ENCODE measurements at places on chromosomes 12 and 14. TPM values are rescaled to one million over a fixed set of nuclear protein-coding genes. Genes with fewer than 3 reads are reported as not detected.

DNA sequence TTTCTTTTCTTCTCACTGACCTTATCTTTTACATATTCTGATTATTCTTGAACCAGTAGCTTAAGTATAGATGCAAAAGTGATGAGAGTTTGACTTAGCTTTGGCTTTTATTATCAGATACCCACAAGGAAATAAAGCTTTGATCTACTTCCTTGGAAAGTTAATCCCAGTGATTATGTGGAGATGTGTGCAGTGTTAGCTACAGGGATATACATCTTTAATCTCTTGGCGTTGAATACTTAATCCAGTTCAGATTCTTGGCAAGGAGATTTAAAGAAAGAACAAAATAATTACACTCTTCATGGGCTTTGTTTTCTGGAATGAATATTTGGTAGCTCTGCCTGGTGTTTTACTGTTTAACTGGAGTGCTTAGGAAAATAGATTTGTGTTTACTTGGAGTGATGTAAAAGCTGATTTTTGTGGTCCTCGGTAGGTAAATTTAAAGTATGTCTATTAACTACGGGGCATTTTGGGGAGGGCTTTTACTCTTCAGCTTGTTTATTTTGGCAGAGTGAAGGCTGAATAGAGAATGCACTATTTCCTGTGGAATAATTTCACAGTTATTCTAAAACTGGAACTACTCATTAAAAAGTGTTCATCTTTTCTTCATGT, 150.1 kb upstream of the LRIG3 start:
- DNase-seq: no peak

GRCh38 chr12:129776977-129777667, 126.7 kb downstream of the TMEM132D start:
- DNase-seq: peak; percentile 41

The STAB2 gene
- total RNA-seq: not detected

- no peak for DNase-seq
Measured at GRCh38 chr12:47039756-47040155, 39.7 kb upstream of the PCED1B start.

The TOMM20L gene
- total RNA-seq: not detected

The CLEC9A gene
- total RNA-seq: not detected

- no peak for DNase-seq
Measured at GRCh38 chr14:78130356-78130755, 39.8 kb upstream of the NRXN3 start.

The CYP46A1 gene
- 0.50 TPM for total RNA-seq

The RIPK3 gene
- total RNA-seq: not detected

- DNase-seq: no peak
Measured at GRCh38 chr12:943051-943450, 6.4 kb downstream of the RAD52 start.

The KRT75 gene
- not detected for total RNA-seq

- DNase-seq: peak; percentile 54
Measured at GRCh38 chr14:72075649-72076334, 143.6 kb downstream of the RGS6 start.

- DNase-seq: no peak
Measured at GRCh38 chr14:47186486-47186885, 488.9 kb downstream of the MDGA2 start.

The ETV6 gene
- 22.1 TPM for total RNA-seq

DNA sequence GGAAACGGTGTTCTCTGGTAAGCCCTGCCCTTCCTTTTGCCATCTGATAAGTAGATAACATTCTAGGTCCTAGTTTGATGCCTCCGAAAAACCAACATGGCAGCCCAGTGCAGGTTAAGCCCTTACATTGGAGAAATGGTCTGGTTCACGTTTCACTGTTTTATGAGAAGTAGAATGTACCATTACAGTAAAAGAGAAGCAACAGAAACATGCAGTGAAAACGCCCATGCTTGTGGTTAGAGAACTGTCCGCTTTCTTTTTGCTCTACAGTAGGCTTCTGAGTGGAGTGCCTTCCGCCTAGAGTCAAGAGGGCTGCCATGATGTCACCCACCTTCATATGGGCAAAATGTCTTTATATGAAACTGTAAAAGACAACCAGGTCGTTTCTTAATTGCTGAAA, 190.4 kb upstream of the BCL2L14 start:
- DNase-seq: no peak

The TAS2R9 gene
- not detected for total RNA-seq

DNA sequence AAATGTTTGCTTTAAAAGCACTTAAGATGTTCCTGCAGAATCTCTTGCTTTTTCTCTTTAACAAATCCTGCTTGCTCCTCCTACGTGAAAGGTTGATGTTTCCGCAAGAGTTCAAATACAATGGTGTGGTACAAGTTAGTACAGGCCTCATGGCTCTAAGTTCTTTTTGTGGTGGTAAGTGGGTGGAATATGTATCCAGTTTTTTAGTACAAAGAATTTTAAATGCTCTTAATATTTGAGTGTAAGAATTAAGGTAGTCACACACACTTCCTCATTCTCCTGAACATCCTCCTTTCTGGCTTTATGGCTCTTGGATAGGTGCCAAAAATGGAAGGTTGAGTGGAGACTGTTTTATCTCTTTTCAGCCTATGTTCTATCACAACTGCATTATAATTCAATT, 1.8 kb downstream of the OTOGL start:
- no peak for DNase-seq

The FOXG1 gene
- 0.11 TPM for total RNA-seq

- DNase-seq: peak; percentile 76
Measured at GRCh38 chr12:46371718-46372543, 642 bp downstream of the SLC38A2 start.

The TMEM253 gene
- total RNA-seq: 0.99 TPM

DNA sequence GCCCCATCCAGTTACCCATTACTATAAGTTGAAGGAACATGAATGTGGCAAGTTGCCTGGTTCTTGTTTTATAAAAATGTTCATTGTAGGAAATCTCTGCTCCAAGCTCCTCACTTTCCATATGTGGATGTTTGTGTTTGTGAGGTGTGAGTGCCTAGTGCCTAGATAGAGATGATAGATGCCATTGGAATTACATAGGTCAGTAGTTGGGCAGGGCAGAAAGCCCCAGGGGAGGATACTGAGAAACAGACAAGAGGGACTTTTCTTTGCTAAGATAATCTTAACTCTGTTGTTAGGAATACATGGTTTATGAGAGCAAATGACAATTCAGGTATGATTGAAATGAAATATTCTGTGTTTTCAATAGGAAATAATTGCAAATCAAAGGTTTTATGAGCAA, 226.3 kb upstream of the GRIP1 start:
- DNase-seq: no peak

The KCNH3 gene
- 1.5 TPM for total RNA-seq

The RALGAPA1 gene
- 31.2 TPM for total RNA-seq

DNA sequence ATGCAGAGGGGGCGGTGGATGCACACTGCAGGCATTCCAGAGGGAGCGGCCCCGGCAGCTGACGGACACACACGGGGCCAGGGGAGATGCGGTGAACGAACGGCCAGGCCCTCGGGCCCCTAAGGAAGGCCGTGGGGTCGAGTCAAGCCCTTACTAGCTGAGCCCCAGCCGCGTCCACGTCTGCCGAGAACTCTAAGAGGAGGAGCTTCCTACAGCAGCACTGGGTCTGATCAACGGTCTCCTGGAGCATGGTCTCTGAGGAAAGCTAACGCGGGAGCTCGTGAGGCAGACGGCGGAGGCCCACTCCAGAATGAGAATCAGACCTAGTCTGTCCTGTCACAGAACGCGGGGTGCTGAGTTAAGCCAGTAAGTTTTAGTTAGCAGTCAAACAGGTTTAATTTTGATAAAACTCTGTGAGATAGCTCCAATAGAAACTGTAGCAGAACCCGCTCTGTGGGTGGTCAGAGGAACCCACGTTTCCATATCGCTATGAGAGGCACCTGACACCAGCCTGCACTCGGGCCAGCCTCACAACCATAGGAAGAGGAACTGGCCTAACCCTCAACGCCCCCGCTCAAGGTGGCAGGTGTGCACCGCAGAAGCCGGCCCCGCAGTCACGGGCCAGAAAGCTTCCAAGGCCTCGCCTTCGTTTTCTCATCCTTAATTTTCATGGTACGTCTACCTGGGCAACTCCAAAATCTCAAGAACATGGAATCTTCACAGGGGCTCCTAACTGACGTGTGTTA, 55.5 kb downstream of the CDC42BPB start:
- no peak for DNase-seq

DNA sequence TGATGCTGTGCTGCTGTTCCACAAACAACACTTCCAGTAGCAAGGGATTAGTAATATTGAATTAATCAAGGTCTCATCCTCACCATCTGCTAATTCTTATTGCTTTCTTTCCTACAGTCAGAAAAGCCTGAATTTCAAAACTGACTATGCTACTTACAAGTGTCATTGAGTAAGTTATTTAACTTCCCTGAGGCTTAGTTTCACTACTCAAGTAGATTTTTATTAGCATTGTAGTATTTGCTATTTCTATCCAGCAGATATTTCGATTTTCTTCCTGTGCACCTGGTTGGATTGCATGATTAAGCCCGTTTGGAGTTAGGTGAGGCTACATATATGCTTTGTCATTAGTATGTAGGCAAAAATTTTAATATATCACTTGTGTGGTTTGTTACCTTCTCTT, 591.5 kb downstream of the TRHDE start:
- DNase-seq: no peak

DNA sequence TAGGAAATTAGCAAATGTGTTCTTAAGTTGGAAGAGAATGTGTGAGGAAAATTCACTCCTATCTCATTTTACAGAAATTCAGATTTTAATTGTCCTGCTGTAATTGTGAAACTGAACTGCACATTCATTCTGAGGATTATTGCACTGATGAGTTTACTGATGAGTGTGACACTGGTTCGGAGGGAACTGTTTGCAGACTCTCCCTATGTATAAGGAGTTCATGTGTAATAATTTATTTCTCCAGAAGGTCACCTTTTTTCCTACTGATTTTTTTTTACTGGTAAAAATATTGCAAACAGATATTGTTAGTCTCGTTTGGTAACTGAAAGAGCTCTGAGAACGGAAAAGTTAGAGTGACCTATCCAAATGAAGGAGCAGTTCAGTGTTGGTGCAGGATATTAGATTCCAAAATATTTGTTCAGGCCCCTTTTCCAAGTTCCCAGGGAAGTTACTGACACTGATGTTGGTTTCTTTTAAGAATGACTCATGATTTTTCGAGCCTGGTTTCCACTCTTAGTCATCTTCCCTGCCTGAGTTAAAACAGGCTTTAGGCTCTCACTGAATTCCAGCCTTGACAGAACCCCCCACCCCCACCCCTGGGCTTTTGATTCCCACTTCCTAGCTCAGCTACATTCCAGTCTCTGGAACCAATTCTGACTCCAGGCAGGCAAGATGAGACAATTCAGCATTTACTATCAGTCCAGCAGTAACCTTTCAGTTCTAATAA, 18.4 kb downstream of the ANO6 start:
- peak; percentile 91 for DNase-seq

The CLEC4D gene
- 0.70 TPM for total RNA-seq

GRCh38 chr12:27988594-27989233, 16.2 kb upstream of the PTHLH start:
- DNase-seq: no peak

The RBMS2 gene
- total RNA-seq: 33.8 TPM

DNA sequence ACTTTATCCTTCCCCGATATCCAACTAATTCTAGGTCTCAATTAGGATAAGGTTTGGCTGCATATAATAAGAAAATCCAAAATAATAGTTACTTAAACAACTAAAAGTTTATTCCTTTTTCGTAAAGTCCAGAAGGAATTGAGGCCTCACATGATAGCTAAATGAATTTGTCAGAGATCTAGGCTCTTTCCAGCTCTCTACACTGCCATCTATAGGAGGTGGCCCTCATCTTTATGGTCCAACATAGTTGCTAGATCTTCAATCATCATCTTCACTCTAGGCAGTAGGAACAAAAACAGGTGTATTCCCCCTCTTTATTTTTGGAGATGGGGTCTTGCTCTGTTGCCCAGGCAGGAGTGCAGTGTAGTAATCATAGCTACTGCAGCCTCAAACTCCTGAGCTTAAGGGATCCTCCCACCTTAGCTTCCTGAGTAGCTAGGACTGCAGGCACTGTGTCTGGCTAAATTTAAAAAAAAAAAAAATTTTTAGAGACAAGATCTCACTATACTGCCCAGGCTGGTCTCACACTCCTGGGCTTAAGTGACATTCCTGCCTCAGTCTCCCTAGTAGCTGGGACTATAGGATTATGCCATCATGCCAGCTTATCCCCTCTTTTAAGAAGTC, 46.5 kb upstream of the SAV1 start:
- no peak for DNase-seq

GRCh38 chr14:34851395-34851794, 23.8 kb downstream of the BAZ1A start:
- no peak for DNase-seq

DNA sequence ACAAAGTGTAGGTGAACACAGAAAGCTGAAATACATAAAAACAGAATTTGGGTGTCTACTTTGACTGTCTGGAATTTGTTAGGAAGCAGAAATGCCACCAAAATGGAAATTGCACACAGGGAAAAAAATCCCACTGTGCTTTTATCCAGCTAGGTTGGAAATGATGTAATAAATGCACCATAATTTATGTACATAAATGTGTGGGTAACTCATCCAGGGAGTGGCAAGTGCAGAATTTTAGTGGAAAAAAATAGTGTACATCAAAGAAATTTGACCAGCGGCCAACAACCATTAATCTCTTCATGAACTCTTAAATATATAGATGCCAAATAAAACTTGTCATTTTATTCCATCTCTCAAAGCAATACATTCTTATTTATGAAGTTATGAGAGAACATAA, 105.6 kb downstream of the LLPH start:
- no peak for DNase-seq

The RHEBL1 gene
- total RNA-seq: 2.1 TPM
